ENCODE measurements at places on chromosomes 5 and 9. TPM values are rescaled to one million over a fixed set of nuclear protein-coding genes. Genes with fewer than 3 reads are reported as not detected.

DNA sequence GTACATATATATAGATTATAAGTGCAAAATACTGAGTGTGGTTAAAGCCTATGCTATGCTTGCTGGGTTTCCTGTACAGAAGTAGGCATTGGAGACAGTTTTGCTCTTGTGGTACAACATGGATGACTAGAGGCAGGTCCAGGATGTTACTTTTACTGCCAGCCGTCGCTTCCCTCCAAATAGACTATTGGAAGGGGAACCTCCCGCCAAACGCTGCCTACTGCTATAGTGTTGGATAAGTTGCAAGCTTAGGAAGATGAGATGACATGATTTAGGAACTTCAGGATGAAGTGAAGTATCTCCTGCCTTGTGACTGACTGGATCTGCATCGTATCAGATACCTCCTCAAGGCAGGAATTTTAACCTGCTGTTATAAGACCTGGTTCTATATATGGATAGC is 30.9 kb downstream of the JAK2 start:
- no peak for DNase-seq

GRCh38 chr5:141560151-141560550 is 58.6 kb downstream of the DIAPH1 start:
- DNase-seq = no peak

The EQTN gene
- not detected for total RNA-seq

The PCDHA9 gene
- total RNA-seq = 2.0 TPM

DNA sequence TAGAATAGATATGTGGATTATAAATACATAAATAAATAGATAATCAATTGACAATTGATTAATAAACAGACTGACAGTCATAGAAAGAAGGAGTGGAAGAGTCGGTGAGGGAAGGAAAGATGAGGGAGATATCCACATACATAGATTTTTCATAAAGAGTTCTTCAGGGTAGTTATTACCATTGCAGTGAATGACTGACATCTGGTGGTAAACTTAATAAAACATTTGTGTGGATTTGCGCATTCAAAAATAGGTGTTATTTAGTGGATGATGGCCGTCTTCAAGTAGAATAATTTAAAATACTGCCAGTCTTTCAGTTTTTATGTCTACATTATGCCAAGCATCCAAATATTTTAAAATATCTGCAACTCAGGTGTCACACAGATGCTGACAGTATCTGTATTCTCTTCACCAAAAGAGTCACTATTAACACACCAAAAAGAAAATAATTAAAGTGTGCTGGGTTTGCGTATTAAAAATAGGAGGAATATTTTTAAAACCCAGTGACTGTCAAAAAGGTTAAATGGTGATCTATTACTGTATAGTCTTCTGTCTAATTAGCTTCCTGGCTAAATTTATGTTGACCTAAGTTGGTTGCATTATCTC is 78.8 kb downstream of the GIN1 start:
- DNase-seq = no peak

- no peak for DNase-seq
Observed at GRCh38 chr9:73234008-73234360, 82.3 kb downstream of the ANXA1 start.

DNA sequence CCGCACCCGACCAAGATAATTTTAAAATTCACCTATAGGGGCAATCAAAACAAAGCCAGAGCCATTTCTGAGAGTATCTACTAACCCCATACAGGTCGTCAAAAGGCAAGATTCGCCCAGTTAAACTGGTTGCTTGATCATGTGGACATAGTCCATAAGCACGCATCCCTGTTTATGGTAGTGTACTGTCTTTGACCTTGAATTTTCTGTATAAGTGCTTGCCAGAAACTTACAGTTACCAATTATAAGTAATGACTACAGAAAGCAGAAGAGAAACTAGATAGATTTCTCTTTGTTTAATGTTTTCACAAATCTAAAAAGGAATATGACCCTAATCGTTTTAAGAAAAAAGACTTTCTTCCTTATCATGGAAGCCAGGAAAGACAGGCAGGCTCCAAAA is 25.6 kb downstream of the SLC31A1 start:
- no peak for DNase-seq

Measured in chondrocyte (in vitro differentiated cells).